ENCODE measurements at places on chromosomes 7 and 10.
A peak's percentile ranks its signal among the peaks of the same experiment; 100 is the strongest.

DNA sequence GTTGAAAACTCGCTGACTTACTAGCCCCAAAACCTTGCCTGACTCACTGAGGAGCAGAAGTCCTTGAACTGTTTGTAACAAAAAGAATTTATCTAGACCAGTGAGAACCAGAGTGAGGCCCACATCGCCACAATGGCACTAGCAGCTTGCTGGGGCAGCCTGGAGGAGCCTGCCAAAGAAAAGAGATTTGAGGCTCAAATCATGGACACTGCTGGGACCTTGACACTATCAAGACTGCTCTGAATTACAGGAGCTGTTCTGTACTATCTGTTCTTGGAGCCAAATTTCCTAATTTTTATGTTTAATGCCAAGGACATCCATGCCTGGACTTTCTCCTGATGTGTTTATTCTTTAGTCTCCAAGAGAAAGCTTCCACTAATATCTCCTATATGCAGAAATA lies 82.0 kb upstream of the JCAD start:
- no peak for DNase-seq

- no peak for DNase-seq
These were observed 27.1 kb upstream of the AKAP9 start for GRCh38 chr7:91913612-91914011.

GRCh38 chr7:6589829-6590644 lies at the start of gene INTS15:
INTS15 (plus strand) TSS chr7:6590021; CDS start chr7:6590284, 263 bp downstream.
- DNase-seq = peak; percentile 75

- no peak for DNase-seq
These were observed 155.7 kb upstream of the TMEM72 start for GRCh38 chr10:44755481-44755880.

- no peak for DNase-seq
These were observed at the start of gene PALD1 for GRCh38 chr10:70478191-70479164. PALD1 (plus strand) TSS chr10:70478767; CDS start chr10:70525952, 47,185 bp downstream.

- no peak for DNase-seq
These were observed 127.3 kb downstream of the CUL2 start for GRCh38 chr10:34962866-34963265.

GRCh38 chr10:21052072-21052708 lies 155.1 kb upstream of the NEBL start:
- no peak for DNase-seq

GRCh38 chr7:27640884-27641574 lies 21.7 kb downstream of the HIBADH start:
- DNase-seq = no peak

DNA sequence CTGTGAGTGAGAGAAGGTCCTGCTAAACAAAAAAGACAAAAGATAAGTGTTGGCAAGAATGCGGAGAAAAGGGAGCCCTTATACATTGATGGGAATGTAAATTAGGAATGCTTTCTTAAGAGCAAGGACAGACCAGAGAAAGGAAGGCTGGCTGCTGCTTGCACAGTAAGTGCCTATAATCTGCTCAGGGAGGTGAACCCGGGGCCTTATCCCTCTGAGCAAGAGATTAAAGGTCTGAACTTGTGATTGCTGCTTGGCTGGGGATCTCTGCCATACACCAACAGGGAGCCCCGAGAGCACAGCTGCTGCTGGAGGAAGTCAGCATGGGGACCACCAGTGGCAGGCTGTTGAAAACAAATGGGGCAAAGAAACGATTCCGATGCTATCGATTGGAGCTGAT lies 32.0 kb upstream of the CRTAC1 start:
- DNase-seq = no peak

DNA sequence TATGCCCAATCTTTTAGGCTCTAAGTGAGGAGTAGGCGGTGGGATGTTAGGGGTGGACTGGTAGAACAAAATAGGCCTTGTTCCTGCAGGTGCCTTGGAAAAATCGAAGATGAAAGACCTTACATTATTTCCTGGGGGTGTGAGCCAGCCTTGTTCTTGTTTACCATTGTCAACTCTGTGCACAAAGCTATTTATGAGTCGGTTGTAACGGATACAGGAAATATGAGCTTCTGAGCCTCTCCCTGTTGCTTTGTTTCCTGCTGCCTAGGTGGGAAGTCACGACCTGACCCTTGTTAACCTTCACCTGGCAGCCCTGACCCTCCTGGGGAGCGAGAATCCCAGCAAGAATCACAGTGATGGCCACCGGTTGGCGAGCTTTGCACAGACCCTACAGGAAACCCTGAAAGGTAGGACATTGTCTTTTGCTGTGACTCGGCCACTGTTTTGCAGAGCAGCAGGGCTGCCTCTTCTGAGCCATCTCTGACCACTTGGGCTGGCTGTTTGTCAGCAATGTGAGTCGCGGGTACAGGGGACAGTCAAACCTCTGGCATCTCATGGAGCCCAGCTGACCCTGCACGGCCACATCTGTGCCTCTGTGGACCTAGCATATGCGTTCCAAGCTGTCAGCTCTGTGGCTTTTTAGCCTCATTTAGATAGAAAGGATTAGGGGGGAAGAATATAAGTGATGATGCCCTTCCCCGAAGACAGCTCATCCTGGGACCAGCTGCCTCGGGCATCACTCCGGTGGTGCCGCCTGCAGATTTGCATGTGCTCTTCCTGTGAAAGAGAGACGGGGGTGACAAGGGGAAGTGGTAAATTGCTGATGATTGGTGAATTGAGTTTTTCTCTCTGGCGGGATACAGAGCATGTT lies 102.1 kb upstream of the ANLN start:
- DNase-seq = no peak

DNA sequence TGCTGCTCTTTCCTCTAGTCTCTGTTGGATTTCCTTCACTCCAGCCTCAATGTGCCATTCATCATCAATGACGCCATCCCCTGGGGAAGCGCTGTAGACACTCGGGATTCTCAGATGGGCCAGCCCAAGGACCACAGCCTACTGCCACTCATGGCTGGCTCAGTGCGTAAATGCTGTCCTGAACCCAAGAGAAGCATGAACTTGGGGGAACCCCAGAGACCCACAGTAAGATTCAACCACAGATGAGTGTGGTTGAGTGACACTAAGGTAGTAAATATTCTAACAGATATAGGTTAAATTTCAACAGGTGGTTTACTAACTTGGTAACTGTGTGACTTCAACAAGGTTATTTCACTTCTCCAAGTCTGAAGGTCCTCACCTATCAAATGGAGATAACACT lies 304.1 kb downstream of the GRM8 start:
- DNase-seq = no peak

DNA sequence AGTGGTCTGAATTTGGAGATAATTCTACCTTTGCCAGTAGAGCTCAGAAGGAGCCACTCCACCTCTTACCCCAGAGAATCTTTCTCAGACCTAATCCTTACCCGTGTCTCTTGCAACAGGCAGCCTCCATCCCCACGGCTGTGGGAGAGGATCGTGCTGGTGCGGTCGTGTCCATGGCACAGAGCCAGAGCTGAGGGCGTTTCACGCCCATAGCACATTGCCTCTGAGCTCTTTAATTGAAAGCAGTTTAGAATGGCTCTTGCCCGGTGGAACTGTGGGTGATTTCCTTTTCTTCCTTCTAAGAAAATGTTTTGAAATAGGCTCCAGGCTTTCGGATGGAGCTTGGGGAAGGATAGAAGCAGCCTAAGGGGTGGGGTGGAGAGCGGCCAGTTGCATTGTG lies 41.5 kb downstream of the PRF1 start:
- peak; percentile 6 for DNase-seq

- DNase-seq = no peak
These were observed 103.3 kb downstream of the BBS9 start for GRCh38 chr7:33232632-33233145.

DNA sequence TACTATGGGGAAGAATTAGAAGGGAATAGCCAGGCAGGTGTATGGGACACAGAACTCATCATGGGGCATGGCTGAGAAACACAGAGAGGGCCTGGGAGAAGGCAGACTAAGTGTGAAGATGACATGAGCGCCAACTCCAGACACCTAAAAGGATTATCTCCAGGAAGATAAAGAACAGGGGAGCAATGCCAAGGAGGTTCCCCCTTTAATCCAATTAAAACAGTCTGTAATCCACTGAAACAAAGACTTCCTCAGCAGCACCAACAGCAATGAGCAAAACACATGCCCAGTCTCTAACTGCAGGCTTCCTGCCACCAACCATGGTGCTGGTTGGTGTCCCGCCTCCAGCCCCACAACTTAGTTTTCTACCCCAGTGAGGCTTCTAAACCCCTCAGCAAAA lies 108.9 kb downstream of the GRID1 start:
- no peak for DNase-seq

DNA sequence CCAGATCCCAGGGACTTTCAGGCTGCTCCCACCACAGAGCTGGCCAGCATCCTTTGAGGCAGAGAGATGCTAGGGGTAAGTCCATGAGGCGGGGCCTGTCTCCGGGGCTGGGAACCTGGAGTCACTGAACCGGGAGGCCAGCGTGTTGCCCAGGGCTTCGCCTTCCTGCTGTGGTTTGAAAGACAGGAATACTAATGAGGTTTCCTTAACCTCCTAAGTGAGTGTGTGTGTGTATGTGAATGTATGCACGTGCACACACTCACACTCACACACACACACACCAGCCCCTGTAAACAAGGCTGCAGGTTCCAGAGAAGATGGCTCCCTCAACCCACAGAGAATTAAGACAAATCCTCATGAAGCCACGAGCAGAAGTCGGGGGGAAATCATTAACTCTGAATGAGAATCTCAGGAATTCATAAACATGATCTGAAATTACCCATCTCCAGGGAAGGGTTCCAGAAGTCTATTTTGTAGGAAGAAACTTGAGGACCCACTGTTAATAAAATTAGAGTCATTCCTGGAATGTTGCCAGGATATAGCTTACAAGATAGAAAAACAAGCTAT lies 20.3 kb upstream of the PFKP start:
- DNase-seq = no peak

- no peak for DNase-seq
These were observed 14.6 kb upstream of the PSAP start for GRCh38 chr10:71865561-71866041.

DNA sequence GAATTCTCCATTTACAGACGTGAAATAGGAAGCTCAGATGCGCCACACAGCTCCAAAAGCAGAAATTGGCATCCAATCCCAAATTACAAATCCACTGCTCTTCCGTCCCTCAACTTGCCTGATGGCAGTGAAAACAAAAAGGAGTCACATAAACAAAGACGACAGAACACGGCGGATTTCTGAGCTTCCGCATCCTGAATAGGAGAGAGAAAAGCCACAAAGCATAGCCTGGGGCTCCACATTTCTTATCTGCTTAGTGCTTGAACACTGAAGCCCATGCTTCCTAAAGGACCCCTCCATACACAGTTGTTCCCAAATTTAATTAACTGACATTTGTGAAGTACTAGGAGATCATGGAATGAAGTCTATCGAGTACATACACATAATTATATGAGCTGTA lies 32.6 kb downstream of the BEND7 start:
- no peak for DNase-seq

GRCh38 chr7:155831807-155832524 lies 19.7 kb upstream of the SHH start:
- DNase-seq = no peak

DNA sequence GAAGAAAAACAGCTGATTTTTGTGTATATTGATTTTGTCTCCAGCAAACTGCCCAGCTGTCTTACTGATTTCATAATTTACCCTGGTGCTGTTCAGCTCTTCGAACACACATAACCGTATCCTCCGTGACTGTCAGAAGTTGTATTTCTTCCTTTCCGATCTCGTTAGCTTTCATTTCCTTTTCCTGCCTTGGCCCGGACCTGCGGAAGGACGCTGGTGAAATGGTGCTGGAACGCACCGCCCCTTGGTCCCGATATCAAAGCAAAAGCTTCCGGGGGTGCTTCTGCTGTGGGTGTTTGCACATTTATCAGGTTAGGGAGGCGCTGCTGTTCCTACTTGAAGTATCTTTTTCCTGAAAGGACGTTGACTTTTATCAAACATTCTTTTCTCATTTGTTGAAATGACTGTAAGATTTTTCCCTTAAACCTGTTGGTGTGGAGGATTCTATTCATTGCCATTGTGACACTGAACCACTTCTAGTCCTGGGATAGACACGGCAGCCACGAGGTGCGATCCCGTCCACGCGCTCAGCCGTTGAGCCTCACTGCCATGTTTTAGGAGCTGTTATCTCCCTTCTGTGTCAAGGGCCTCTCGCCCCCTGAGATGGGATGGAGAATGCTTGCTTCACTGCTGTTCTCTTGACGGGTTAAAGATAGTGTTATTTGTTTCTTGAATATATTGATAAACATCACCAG lies 72.6 kb downstream of the FOXL3 start:
- DNase-seq = no peak

DNA sequence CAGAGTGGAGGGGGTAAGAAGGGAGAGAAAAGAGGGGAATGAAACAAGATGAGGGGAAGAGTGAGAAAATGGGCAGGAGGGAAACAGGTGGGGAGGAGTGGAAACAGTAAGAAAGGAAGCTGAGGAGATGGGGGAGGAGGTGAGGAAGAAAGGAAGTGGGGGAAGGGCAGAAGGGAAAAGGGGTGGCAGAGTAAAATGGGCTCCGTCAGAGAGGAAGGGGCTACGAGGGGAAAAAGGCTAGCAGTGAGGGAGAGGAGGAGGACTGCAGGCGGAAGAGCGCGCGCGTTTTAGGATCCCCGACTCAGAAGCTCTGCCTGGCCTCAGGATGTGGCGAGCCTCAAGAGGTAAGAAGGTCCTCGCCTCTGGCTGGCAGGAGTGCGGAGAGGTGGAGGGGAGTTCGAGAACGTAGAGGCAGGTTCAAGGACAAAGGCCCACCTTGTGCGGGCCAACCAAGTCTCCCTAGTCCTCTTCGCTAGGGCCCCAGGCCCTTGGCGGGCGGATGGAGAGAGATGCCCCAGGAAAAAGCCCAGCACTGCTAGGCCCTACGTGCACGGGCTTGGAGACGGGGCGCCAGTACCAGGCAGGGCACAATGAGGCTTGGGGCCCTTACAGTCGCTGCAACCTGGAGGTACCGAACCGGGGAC lies 5.8 kb upstream of the NKX2-3 start:
- DNase-seq = no peak

DNA sequence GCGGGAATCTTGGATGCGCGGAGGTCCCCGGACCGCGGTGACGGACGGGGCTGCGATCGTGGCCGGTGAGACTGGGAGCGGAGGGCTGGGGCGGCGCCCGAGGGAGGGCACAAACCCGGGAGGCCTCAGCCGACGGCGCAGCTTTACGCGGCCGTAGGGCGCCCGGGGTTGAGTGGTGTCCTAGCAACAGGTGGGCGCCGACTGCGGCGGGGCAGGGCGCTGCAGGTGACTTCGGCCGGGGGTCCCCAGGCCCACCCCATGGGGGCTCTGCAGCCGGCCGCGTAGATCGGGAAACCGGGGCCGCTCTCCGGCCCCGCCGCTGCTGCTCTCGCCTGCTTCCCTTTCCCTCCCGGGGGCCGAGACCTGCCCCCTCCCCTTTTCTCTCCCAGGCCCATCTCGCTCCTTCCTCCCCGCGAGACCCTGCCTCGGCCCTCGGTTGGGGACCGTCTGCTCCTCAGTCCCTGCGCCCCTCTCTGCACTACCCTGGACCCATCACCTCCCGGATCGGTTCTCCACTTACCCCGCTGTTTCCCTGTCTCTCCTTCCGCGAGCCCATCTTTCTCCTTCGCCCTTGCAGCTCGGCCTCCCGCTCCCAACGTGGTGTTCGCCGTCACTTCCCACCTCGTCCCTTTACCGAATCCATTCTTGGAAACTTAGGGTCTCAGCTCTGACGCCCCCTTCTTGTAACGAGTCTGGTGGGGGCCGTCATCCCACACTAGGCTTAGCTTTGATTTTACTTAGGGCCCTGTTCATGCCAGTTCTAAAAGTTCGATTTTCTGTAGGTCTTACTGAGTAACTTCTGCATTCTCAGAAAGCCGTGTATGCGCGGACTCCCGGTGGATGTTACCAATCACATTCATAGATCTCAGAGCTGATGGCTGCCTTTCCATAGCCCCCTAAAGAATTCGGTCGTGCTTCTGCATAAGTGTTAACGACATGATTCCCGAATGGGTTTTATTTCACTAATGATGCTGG lies 18.5 kb upstream of the ACBD5 start:
- no peak for DNase-seq

- DNase-seq = peak; percentile 33
These were observed 91.9 kb downstream of the ZWINT start for GRCh38 chr10:56269181-56269580.

Measured in COR-L47 (cell line).